Kidney (tissue), 22 donors: ENCODE measurements at places on chromosomes 11 and 22. TPM values are rescaled to one million over a fixed set of nuclear protein-coding genes. Genes with fewer than 3 reads are reported as not detected.

Gene MLC1
- polyA plus RNA-seq: not detected

Gene XPNPEP3
- polyA plus RNA-seq: 4.6 TPM

Gene CASP4
- 40.6 TPM for polyA plus RNA-seq

- DNase-seq: no peak
Measured at GRCh38 chr11:1826552-1827094, 8.2 kb upstream of the SYT8 start.

DNA sequence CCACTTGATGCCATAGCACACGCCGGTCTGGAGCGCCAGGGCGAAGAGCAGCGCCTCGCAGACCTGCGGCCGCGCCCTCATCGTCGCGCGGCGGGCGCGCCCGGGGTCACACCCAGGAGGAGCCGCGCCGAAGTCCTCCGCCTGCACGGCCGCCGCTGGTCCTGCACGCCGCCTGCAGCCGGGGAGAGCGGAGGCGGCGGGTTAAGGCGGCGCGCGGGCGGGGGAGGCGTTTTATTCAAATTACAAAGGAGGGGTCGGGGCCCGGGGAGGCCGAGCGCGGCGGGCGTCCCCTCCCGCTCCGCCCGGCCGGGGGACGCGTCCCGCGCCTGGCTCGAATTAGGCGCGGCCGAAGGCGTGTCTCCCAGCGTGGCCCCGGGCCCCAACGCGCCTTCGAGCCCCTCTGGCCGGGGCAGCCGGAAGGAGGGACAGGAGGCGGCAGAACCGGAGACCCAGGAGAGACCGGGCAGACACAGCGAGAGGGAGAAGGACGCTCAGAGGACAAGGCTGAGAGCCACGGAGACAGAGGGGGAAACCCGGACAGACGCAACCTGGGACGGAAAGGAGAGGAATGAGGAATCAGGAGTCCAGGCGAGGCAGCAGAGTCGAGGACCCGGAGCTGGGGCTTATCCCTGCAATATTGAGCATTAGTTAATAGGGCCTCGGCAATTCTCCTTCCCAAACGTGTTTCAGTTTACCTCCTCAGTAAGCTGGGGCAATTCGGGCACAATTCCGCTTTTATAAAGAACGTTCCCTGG, at the start of gene WNT11:
WNT11 (minus strand) TSS at position 176 of the 755 bp plus-strand sequence; CDS start at position 81, 95 bp downstream.
- DNase-seq: peak; percentile 84

DNA sequence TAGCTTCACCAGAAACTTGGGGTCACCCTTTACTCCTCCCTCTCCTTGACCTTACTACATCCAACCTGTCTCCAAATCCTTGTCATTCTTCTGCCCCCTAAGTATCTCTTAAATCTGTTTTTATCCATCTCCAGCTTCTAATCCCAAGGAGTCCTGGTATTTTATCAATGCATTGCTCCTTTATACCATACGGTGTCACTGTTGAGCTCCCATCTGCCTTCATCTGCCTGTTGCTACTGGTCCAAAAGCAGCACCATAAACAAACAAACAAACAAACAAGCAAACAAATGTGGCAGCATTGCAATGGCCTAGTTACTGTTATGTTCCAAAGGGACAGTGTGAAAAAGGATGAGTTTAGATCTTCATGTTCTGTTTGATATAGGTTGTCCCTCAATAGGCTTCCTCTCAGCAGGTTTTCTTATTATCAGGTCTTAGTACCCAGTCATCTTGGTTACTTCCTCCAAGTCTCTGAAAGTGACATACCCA, 34.2 kb downstream of the DNHD1 start:
- peak; percentile 40 for DNase-seq

GRCh38 chr22:41469218-41469851, 418 bp downstream of the ACO2 start:
- no peak for DNase-seq

DNA sequence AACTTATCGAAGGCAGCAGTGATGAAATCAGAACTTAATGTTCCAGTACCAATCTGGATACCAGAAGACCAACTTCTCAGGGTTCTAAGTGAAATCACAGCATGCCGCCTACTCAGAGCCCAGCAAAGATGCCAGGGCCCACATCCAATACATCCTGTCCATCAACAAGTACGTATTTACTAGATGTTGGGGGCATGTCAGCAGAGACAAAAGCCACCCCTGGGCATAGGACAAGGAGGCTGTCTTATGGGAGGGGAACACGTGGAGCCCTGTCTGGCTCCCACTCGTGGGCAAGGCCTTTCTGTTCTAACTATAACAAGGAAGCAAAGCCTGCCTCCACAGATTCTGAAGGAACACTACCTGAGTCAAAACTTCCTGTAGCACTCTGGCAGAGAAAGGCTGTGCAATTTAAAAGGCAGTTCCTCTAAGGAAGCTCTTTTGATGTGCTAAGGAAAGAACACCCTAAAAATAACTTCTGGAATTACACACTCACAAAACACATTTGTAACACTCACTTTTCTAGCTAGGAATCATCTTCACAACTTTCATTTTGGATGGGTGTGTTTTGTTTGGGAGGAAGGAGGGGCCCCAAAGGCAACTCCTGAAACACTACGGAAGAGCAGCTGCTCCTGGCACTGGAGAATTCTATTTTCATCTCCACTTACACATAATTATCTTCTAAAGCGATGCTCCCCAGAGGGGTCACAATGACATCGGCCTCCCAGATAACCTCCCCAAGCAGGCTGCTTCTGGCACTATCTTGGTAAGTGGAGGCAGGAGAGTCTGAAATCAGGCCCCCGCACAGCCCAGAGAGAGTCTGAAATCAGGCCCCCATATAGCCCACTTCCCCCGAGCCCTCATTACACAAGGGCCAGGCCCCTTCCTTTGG, 14.2 kb downstream of the SMCO4 start:
- DNase-seq: no peak

GRCh38 chr11:770642-771616, 6.4 kb downstream of the GATD1 start:
- DNase-seq: no peak
